ENCODE measurements at places on chromosomes 7 and 10.

DNA sequence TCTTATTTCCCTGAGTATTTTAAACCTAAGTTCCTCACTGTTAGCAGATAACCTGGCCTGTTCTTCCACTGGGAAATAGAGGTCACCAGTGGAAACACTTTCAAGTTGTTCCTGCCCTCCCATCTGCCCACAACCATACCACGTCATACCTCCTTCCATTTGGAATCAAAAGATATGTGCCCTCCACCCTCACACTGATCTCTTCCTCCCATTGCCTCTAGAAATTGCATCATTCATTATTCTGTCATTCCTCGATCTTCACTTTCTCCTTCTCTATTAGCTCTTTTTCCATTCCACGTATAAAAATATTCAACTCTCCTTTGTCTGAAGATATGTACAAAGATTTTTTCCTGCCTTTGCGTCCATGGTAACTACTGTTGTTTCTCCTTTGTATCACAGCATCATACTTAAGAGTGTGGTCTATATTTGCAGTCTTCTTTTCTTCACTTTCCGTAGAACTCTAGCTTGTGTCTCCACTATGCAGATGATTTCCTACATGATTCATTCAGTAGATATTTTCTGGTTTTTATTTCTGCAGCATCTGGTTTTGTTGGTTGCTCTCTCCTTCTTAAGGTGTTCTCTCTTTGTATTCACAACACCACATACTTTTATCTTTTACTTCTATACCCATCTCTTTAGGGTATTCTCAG lies 312.3 kb downstream of the REEP3 start:
- no peak for DNase-seq

GRCh38 chr10:125092564-125093031 lies 67.8 kb downstream of the CTBP2 start:
- no peak for DNase-seq

DNA sequence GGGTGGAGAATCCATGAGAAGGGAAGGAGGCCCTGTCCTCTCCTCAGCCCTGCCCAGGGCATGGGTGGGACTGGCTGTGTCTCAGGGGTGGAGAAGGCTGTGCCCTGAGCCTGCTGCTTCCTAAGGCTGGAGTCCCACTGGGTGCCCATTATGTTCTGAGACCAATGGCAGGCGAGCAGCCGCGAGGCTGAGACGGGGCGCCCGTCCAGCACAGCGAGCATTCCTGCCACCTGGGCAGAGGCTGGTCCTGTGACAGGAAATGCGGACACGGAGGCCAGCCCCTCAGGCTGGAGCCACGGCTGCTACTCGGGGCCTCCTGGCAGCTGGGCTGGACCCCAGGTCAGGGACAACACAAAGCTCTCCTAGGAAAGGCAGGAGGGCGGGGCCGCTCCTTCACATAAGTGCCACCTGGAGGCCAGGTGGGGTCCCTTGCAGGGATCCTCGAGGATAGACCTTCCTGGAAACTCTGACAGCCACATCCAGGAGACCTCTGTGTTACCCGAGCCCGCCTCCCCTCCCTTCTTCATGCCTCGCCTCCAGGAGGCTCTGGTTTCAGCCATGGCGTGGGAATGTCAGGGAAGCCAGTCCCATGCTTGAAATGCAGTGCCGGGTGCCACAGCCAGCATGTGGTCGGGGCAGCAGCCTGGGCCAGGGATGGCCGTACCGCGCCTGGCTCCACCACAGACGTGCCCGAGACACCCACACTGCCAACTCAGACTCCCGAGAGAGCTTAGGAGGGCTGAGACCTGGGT lies 173.9 kb downstream of the USP6NL start:
- DNase-seq: no peak

DNA sequence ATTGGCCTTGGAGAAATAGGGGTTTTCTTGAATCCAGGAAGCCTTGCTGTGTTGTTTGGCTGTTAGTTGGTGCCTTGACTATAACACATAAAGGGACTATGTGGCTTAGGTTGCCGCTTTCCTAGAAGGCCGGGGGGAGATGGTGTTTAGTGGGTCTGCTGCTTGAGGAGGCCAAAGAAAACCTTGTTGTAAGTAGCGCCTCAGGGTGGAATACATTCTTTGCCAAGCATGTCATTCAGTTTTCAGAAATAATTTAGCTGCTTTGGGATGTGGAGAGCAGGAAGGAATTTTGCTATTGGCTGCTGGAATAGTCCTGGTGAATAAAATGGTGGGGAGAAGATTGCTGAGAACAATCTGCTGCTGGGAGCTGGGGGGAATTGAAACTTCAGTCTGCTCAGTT lies 132.9 kb upstream of the WNT16 start:
- no peak for DNase-seq

DNA sequence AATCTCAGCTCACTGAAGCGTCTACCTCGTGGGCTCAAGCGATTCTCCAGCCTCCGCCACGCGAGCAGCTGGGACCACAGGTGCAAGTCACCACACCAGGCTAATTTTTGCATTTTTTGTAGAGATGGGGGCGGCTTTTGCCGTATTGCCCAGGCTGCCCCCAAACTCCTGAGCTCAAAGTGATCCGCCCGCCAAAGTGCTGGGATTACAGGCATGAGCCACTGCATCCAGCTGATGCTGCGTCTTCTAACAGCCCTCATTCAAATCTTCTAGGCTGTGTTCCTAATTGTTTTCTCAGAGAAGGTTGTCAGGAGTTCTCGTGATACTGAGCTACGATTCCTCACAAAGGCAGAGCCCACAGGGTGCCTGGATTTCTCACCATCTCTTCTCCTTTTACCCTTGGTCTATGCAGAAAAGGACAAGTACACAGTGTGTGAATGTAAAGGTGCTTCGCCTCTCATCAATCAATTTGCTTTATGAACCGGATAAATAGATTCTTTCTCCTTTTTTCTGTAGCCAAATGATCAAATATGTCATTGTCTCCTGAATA lies 247.3 kb upstream of the PTN start:
- DNase-seq: no peak
